ENCODE measurements at places on chromosomes 4 and X.

DNA sequence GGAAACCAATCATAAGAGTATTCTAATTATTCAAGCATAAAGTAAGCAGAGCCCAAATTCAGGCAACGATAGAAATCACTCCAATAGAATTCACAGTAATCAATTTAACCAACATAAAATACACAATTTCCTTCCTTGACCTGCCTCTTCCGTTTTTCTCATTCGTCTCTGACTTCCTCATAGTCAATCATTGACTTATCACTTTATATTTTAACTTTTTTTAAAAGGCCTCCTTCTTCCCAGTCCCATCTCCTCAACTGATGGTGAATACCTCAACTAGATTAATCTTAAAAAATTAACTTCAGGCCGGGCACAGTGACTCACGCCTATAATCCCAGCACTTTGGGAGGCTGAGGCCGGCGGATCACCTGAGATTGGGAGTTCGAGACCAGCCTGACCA is 13.3 kb downstream of the CNOT6L start:
- DNase-seq, result no peak

- peak; percentile 5 for DNase-seq
Observed at GRCh38 chrX:50769389-50770063, 44.5 kb downstream of the SHROOM4 start.

DNA sequence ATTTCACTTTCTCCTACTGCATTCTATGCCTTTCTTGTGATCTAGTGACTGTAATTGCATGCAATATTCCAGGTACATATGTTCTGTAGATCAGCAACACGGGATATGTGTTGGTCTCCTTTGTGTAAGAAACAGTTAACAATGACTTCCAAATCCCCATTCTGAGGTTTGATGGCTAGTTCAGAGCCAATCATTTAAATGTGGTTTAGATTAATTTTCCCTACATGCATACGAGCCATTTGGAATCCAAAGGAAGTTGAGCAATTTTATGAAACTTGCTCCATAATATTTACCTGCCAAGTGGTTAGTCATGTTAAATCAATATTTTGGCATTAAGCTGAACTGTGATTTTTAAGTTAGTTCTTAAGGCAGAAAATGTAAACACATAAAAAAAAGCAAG is 172.8 kb upstream of the DCAF12L2 start:
- no peak for DNase-seq

DNA sequence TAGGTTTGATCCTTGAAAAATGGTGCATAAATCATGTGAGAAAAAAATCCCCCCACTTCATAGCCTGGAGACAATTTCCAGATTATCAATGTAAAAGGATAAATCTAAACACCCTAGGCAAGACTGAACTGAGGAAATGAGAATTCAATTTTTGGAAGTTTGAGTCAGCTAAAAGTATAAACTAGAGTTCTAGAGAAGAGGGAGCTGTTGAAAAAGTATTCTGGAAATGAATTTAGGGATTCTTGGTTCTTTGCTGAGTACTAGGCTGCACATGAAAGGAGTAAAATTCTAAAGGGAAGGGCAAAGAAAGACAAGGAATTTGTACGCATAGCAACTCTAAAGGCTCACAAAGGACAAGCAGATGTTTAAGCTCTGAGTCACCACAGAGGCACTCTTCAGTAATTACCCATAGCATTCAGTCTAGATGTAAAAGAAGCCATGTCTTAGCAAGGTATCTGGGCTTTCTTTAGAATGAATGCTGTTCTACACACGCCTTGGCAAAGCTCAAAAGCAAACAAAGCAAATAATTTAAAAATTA is 896.5 kb downstream of the PDHA2 start:
- no peak for DNase-seq

Data from dermis microvascular lymphatic vessel endothelial cell (primary cell).